Cerebellar cortex (tissue), 1 donor: ENCODE measurements at places on chromosomes 2 and 18.

DNA sequence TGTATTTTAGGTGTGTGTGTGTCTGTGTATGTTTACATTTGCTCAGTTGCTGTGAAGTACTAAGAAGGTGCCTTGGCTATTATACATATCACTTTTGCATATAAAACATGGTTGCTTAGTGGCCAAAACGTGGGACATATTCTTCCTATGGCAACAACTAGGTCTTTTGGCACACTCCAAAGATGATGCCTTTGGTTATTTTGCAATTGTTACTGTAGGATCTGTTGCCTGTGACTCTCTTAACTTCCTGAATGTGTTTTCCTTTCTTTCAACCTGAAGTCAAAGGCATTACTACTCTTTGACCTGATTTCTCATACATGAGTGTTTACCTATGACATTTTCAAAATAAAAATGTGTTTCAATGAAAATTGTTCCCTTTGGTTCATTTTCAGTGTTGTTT is 160.5 kb downstream of the UBE2E3 start:
- no peak for DNase-seq

GRCh38 chr2:105999211-105999989 is 194.7 kb downstream of the UXS1 start:
- no peak for DNase-seq

DNA sequence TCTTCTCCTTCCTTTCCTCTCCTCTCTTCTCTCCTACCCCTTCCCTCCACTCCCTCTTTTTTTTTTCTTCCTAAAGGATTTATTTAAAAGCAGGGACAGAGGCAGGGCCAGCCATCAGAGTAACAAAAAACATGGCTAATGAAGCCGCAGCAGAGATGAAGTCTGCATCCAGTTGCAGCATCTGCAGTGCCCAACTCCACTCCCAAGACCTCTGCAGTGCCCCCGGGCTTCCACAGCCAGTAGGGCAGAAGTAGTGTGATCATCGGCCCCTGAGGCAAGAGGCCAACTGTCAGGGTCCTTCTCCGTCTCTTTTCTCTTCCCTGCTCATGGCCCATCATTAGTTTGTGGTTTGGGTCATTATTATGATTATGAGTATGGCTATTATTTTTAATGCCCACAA is 4.2 kb upstream of the EGR4 start:
- DNase-seq: no peak

GRCh38 chr2:85731606-85732005 is 22.2 kb upstream of the ATOH8 start:
- DNase-seq: no peak

DNA sequence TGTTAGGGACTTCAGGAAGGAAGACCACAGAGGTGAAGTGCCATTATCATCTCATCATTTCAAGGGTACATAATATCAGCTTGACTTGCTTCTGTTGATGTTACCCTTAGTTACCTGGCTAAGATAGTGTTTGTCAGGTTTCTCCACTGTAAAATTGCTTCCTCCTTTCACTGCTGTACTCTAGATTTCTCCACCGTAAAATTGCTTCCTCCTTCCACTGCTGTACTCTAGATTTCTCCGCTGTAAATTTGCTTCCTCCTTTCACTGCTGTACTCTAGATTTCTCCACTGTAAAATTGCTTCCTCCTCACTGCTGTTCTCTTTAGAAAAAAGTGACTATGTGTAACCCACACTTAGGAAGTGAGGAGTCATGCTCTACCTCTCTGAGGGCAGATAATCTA is 1460.3 kb downstream of the SUCLG1 start:
- no peak for DNase-seq

GRCh38 chr2:171711351-171711750 is 24.1 kb downstream of the DYNC1I2 start:
- DNase-seq: no peak

GRCh38 chr2:29196792-29197788 is 81.9 kb downstream of the CLIP4 start:
- peak; percentile 58 for DNase-seq

DNA sequence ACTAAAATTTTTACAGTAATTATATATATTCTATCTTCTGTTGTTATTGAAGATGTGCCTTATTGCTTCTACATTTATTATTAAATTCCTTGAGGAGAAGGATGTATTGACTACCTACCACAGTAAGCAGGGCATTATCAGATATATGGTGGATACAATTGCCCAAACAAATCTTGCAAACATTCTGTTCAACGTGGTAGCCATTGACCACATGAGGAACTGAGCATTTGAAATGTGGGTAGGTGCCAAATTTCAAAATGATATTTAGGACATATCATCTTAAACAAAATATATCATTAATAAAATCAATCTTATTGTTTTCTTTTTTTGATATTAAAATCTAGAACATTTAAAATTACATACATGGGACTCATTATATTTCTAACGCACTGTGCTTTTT is 11.1 kb downstream of the SCN3A start:
- no peak for DNase-seq

- no peak for DNase-seq
Observed at GRCh38 chr2:240340361-240340761, 95.1 kb upstream of the GPC1 start.

GRCh38 chr18:40911582-40912254 is 1043.3 kb upstream of the PIK3C3 start:
- DNase-seq: no peak

DNA sequence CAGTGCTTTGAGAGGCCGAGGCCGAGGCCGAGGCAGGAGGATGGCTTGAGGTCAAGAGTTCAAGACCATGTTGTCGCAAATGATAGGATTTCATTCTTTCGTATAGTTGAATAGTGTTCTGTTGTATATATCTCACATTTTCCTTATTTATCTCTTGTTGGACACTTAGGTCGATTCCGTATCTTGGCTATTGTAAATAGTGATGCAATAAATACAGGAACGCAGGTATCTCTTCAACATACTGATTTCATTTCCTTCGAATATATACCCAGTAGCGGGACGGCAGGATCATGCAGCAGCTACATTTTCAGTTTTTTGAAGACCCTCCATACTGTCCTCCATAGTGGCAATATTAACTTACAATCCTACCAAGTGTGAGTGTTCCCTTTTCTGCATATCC is 4.1 kb downstream of the TBC1D8 start:
- no peak for DNase-seq

GRCh38 chr2:28434600-28434989 is 41.9 kb downstream of the FOSL2 start:
- DNase-seq: no peak

- DNase-seq: no peak
Observed at GRCh38 chr2:43178602-43179542, 47.5 kb downstream of the ZFP36L2 start.

- no peak for DNase-seq
Observed at GRCh38 chr2:226788881-226789490, 10.6 kb downstream of the IRS1 start.

- DNase-seq: no peak
Observed at GRCh38 chr2:174992886-174993285, 12.3 kb downstream of the CHN1 start.

GRCh38 chr2:72991980-72992733 is 74.8 kb downstream of the EMX1 start:
- DNase-seq: no peak

DNA sequence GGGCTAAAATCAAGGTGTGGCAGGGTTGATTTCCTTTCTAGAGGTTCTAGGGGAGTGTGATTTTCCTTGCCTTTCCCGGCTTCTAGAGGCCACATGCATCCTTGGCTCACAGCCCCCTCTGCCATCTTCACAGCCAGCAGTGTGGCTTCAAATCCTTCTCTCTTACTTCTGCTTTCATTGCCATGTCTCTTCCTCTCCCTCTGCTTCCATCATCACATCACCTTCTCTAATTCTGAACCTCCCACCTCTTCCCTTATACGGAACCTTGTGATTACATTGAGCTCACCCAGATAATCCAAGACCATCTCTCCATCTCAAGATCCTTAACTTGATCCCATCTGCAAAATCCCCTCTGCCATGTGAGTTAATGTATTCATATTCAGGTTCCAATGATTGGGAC is 56.2 kb upstream of the RMDN2 start:
- DNase-seq: no peak

- peak; percentile 98 for DNase-seq
Observed at GRCh38 chr18:50654658-50655550, 95.0 kb downstream of the MAPK4 start.

GRCh38 chr2:80852808-80853139 is 548.2 kb upstream of the LRRTM1 start:
- DNase-seq: no peak

- no peak for DNase-seq
Observed at GRCh38 chr2:229851870-229852269, 69.9 kb downstream of the TRIP12 start.

- DNase-seq: no peak
Observed at GRCh38 chr2:46535360-46535759, 56.0 kb downstream of the TMEM247 start.

- peak; percentile 42 for DNase-seq
Observed at GRCh38 chr2:98459496-98460175, 15.0 kb downstream of the INPP4A start.

GRCh38 chr2:239399921-239400595 is 762 bp downstream of the HDAC4 start:
- no peak for DNase-seq

DNA sequence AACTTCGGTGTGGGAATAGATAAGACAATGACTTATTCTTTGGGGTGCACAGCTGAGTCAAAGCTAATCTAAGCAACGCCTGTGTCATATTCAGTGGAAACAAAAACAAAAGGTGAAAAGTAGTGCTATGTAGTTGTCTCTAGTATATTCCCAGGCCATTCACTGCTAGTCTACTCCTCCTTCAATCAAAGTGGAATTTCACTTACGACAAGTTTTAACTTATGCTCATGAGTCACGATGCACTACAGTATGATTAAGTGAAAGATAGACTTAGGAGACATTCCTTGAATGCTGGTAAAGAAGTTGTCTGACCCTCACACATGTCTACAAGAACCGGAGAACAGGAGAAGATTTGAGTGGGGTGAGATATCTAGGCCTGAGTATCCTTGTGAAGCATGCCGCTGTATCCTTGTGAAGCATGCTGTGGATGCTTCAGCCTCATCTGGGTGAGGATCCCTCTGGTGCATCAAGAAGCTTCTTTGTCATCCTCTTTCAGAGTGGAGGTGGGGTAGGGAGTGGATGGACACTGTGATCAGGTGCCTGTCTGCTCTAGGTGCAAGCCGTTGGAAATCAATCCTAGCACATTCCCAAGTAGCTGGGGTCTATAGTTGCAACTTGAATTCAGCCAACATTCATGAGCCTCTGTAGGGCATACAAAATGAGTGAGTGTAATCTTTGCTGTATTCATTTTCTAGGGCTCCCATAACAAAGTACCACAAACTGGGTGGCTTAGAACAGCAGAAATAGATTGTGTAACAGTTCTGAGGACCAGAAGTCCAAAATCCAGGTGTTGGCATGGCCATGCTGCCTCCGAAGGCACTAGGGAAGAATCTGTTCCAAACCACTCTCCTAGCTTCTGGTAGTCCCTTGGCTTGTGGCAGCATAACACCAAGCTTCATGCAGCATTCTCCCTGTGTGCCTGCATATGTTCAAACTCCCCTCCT is 173.5 kb upstream of the FN1 start:
- no peak for DNase-seq

GRCh38 chr18:13247506-13247905 is 28.9 kb downstream of the LDLRAD4 start:
- no peak for DNase-seq

- no peak for DNase-seq
Observed at GRCh38 chr2:42960002-42960841, 167.8 kb upstream of the HAAO start.

DNA sequence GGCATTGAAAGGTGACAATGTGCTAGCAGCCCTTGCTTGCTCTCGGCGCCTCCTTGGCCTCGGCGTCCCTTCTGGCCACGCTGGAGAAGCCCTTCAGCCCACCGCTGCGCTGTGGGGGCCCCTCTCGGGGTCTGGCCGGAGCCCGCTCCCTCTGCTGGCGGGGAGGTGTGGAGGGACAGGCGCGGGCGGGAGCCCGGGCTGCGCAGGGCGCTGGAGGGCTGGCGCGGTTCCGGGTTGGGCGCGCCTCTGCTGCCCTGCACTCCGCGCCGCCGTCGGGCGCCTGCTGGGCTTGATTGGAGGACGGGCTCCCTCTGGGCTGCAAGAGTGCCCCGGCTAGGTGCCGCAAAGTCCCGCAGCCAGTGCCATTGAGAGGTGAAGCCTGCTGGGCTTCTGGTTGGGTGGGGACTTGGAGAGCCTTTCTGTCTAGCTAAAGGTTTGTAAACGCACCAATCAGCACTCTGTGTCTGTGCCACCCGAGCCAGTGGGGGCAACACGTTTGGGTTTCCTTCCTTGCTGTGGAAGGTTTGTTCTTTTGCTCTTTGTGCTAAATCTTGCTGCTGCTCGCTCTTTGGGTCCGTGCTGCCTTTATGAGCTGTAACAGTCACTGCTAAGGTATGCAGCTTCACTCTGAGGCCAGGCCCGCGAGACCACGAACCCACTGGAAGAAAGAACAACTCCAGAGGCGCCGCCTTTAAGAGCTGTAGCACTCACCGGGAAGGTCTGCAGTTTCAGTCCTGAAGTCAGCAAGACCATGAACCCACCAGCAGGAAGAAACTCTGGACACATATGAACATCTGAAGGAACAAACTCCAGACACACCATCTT is 14.8 kb upstream of the IMP4 start:
- DNase-seq: no peak

GRCh38 chr2:231800493-231801091 is 14.3 kb downstream of the COPS7B start:
- DNase-seq: peak; percentile 25

GRCh38 chr2:223532161-223532560 is 70.0 kb downstream of the SCG2 start:
- no peak for DNase-seq

GRCh38 chr2:105244451-105244850 is 2.9 kb downstream of the GPR45 start:
- no peak for DNase-seq

- no peak for DNase-seq
Observed at GRCh38 chr2:161423421-161424393, 7.6 kb downstream of the TBR1 start.

DNA sequence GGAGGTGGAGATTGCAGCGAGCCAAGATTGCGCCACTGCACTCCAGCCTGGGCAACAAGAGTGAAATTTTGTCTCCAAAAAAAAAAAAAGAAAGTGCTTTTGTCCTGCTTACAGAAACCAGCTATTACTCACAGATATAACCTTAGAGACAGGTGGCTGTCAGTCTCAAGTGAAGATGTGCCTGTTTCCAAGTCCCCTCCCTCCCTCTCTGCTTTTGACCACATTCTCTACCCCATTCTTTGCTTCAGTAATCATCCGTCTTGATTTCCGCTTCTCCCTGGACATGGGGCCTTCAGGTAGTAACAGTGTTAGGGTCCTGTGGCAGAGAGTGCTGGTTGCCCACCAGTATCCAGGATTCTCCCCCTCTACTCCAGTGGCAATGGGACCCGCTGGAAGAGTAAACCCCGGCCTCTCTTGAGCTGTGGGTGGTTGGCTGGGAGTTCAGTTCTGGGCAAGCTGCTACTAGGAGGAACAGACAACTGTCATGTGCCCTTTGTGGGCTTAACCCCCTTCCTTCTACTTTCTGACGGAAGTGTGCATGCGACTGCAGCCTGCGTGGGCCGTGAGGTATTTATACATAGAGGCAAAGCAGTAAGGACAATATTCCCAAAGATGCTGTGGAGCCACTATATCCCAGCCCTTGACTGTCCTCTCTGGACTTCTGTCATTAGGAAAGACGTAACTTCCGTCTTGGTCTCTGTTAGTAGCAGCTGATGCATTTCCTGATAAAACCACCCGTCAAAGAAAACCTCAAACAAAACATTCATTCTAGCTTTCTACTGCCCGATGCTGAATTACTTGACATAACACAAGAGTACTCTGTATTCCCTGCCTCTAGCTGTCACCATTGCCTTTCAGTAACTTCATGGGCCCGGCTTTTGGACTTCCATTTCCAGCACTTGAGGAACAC is 17.8 kb downstream of the PDCL3 start:
- no peak for DNase-seq

GRCh38 chr2:205834796-205835195 is 152.5 kb downstream of the NRP2 start:
- DNase-seq: no peak
